ENCODE measurements at places on chromosomes 11 and 22.

- ATAC-seq: no peak
These were observed 124.3 kb upstream of the RASSF10 start for GRCh38 chr11:12884751-12885318.

DNA sequence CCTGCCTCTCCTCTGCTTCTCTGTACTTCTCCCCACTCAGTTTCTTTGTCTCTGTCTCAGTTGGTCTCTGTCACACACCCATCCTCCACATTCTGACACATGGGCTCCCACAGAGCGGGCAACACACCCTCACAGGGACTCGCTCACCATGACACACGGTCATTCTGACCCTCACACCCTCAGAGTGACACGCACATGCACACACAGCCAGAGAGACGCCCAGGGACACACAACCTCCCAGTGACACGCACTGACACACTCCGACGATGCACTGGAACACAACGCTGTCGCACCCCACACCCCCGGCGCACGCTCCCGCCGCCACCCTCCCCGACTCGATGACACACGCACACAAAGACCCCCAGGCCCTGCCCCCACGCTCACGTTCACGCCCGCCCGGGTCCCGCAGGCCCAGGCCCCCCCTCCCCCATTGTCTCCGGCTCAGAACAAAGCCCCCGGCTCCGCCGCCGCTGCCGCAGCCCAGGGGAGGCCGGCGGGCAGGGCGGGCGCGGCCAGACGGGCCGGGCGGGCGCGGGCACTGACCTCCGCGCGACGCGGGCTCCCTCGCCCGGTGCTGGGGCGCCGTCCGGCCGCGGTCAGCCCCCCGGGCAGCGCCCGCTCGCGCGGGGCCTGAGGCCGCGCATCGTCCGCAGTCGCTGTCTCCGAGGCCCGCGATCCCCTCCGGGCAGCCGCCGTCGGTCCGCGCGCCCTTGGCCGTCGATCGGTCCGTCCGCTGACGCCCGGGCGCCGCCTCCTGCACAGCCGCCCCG lies 404 bp downstream of the DCHS1 start:
- ATAC-seq: peak; percentile 72

- ATAC-seq: no peak
These were observed 6.7 kb downstream of the SYNGR1 start for GRCh38 chr22:39356464-39356863.

- ATAC-seq: no peak
These were observed 243.9 kb downstream of the CTTN start for GRCh38 chr11:70642266-70642665.

DNA sequence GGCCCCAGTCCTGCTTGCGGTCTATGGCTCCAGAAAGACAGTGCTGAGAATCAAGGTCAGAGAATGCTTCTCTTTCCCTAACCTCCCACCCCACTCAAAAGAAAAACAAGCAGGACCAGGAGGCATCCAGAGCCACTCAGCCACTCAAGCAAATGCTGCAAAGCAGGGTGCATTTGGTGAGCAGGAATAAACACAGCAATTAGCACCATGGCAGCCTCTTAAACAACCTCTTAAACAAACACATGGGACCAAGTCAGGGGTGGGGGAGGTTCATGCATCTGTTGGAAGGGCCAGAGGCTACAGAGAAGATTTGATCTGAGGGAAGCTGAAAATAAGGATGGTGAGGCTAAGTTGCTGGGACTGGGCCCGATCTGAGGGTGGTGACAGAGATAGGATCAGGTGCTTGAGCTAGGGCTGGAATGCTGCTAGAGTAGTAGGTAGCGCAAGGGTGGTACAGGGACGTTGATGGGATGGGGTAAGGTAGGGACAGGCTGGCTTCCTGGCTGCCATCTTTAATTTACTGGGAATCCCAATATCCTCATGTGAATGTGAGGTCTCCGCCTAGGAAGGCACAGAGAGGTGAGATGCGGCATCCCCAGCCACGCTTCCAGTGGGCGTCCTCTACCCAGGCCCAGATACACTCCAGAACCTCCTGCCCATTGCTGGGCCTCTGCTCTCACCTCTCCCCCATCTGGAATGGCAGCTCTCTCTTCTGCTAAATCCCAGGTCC lies 26.6 kb upstream of the LMO1 start:
- ATAC-seq: no peak

GRCh38 chr11:122235615-122236014 lies 119.6 kb upstream of the BLID start:
- ATAC-seq: no peak

GRCh38 chr11:116882386-116882785 lies 45.0 kb upstream of the APOA1 start:
- ATAC-seq: peak; percentile 99

- ATAC-seq: no peak
These were observed 147.1 kb downstream of the C11orf91 start for GRCh38 chr11:33553486-33553885.

DNA sequence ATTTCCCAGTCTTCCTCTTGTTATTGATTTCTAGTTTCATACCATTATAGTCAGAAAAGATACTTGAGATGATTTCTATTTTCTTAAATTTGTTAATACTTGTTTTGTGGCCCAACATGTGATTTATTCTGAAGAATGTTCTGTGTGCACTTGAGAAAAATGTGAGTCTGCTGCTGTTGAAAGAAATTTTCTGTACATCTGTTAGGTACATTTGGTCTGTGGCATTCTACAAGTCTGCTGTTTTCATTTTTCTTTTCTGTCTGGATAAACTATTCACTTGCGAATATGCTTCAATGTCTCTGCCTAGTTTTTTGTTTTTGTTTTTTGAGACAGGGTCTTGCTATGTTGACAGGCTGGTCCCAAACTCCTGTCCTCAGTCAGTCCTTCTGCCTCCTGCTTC lies 26.4 kb upstream of the LUZP2 start:
- ATAC-seq: no peak

- no peak for ATAC-seq
These were observed 17.3 kb upstream of the NEU3 start for GRCh38 chr11:74971424-74971823.

DNA sequence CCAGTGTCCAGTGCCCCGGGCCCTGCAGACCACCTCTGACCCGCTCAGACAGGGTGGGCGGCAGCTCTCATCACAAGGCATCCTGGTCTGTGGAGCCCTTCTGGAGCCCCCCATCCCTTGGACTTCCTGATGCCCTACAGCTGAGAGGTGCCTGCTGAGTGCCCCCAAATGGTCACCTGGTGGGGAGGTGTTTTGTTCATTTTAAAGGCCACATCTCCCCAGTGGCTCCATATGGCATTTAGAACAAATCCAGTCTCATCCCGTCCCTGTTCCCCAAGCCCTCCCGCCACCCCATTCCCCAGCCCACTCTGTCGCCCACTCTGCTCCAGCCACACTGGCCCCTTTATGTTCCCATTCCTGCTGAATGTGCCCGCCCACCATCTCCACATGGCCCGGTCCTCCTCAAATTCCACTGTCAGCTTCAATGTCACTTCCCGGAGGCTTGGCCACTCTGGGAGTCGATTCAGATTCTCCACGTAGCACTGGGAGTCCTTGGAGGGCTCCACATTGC lies 32.8 kb downstream of the OSBPL5 start:
- no peak for ATAC-seq

GRCh38 chr11:117011541-117011898 lies 86.7 kb downstream of the SIK3 start:
- ATAC-seq: peak; percentile 76

All from activated T-helper 17 cell treated with anti-CD3 and anti-CD28 coated beads, Interleukin-2, amount 50 U/mL, for 72 hours (primary cell).